NCI-H1436 (cell line): ENCODE measurements at places on chromosomes 7 and 10.

GRCh38 chr10:123685260-123685659 lies 19.1 kb downstream of the GPR26 start:
- DNase-seq = no peak

DNA sequence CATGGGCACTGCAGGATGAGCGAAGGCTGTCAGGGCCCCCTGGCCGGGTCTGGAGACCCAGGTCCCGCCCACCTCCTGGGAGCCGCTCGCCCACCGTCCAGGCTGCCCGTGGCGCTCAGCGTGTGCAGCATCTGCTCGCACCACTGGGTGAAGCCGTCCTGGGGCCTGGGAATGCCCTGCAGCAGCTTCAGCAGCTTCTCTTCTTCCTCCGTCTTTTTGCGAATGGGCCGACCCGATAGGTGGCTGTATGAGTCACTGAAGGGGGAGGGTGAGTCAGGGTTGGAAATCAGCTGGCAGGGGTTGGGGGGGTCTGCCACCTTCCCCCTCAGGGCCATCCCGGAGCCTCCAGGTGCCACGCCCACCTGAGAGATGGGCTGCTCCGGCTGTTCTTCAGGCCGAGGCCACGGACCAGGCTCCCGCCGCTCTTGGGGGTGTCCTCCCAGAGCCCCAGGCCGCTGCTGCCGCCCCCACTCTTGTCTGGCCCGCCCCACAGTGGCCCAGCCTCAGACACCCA lies 8.7 kb downstream of the GNB2 start:
- DNase-seq = no peak

GRCh38 chr7:64685741-64686140 lies 19.8 kb downstream of the ZNF107 start:
- no peak for DNase-seq

- no peak for DNase-seq
Observed at GRCh38 chr7:151215396-151215795, 5.1 kb upstream of the H2BK1 start.

DNA sequence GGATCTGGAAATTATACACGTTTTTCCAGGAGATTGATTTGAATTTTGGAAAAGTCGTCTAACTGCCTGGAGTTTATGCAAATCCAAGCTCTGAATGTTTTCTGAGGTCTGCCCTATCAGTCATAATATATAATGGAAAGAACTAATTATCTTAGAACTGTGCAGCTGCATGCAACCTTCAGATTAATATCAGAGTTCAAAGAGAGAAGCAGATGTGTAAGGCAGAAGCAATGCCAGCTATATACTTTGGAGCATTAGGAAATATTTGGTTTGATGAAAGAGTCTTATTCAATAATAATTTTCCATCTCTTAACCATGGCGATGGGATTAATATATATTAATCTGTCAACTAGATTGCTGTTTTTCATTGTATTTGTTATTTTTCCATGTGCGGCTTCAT lies 500.9 kb downstream of the NEBL start:
- no peak for DNase-seq

- no peak for DNase-seq
Observed at GRCh38 chr7:128281605-128282380, 40.7 kb downstream of the LEP start.

- no peak for DNase-seq
Observed at GRCh38 chr10:107409522-107409921, 245.0 kb upstream of the SORCS1 start.

- no peak for DNase-seq
Observed at GRCh38 chr7:50353201-50353600, 48.7 kb downstream of the IKZF1 start.

DNA sequence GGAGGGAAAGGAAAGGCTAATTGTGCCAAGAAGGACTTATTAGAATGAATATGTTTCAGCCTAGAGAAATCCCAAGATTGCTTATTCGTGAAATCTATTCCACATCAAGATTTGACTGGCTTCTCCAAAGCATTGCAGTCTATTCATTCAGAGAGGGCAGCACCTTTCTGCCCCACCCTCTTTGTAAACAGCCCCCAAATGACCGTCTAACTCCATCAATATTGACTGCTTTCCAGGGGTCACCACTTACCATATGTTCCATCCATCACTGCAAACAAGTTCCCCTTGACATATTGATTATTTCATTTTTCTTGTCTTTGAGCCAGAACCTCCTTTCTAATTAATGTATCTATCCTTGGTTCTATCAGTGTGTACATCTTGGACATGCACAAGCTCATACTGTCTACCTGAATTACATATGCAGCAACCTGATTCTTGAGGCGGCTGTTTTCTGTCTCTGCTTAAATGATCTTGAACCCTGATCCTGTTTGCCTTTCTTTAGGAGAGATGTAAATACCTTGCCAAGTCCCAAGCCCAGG lies 44.2 kb upstream of the PTER start:
- no peak for DNase-seq

GRCh38 chr7:148611692-148612091 lies 21.1 kb downstream of the C7orf33 start:
- DNase-seq = peak; percentile 44

DNA sequence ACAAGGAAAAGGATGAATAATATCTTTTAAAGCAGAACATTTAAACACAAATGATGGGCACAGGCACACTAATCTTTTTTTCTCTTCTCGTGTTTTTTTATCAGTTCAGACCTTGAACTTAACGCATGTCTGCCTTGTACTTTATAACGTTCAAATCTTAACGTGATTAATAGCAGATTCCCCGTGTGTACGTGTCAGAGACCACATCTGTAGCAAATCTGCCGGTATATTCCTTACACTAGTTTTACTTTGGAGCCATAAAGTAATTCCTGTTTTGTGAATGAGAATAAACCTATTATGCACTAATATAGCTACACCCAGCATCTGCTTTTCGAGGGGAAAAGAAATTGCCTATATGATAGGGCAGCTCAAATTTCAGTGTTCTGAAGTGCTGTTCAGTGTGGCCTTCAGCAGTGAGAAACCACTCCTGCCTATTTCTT lies 166.0 kb upstream of the TCF7L2 start:
- peak; percentile 76 for DNase-seq

GRCh38 chr10:95260909-95261552 lies 29.8 kb downstream of the PDLIM1 start:
- DNase-seq = no peak

DNA sequence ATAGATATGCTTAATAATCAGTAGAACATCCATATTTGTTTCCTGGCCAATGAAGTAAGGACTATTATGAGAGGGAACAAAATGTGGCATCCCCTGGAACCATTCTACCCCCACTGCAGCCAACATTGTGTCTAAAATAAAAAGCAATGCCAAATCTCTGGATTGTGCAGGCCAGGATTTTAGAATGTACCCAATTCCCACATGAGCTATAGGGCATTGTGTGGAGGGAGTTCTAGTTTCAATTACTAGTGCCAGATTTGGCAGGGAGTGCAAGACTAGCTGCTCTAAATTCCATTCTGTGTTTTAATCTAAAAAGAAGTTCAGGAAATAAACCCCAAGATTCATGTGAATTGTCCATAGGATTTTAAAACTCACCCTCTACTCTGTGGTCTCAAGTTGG lies 112.3 kb downstream of the HGF start:
- DNase-seq = no peak

DNA sequence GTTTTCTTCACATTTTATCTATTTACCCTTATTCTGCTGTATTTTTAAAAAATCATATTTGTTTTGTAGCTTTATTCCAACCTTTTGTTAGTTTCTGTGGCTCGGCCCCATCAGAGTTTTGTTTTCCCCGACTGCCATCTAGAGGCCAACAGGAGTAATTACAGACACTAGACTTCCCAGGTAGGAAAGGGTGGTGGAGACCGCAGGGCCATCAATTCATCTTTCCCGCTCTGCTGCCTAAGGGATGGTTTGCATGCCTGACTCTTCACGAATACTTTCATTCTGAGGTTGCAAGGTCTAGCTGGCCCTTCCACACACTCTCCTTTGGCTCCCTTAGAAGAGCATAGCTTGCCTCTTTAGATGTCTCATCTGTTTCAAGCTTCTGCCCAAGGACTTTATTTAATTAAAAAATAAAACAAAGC lies 38.3 kb downstream of the LYZL2 start:
- peak; percentile 6 for DNase-seq
